ENCODE measurements at places on chromosomes 7 and 10. TPM values are rescaled to one million over a fixed set of nuclear protein-coding genes. Genes with fewer than 3 reads are reported as not detected.

HOXA5 gene
- total RNA-seq, result 16.1 TPM

FBXL13 gene
- 1.8 TPM for total RNA-seq

LDB1 gene
- 37.2 TPM for total RNA-seq

CRTAC1 gene
- total RNA-seq, result 0.17 TPM

BTBD16 gene
- total RNA-seq, result 0.26 TPM

Measured in mucosa of descending colon (tissue), 3 donors.